Mononuclear cell (primary cell): ENCODE measurements at places on chromosomes 1 and 21. TPM values are rescaled to one million over a fixed set of nuclear protein-coding genes. Genes with fewer than 3 reads are reported as not detected.

WNT3A gene
- not detected for total RNA-seq

LRRIQ3 gene
- 0.21 TPM for total RNA-seq

AK5 gene
- 16.3 TPM for total RNA-seq

PRKACB gene
- 57.8 TPM for total RNA-seq

CENPS gene
- 1.8 TPM for total RNA-seq

TRABD2B gene
- total RNA-seq: not detected

FAM163A gene
- total RNA-seq: 0.21 TPM

C1orf146 gene
- not detected for total RNA-seq

UTS2 gene
- total RNA-seq: 1.4 TPM

SPTA1 gene
- not detected for total RNA-seq

NCAM2 gene
- 0.10 TPM for total RNA-seq

F5 gene
- 13.9 TPM for total RNA-seq

C1orf159 gene
- total RNA-seq: 9.6 TPM

PTGS2 gene
- total RNA-seq: 446 TPM

AKR1A1 gene
- total RNA-seq: 37.3 TPM

SH3D21 gene
- 1.5 TPM for total RNA-seq

CLEC20A gene
- total RNA-seq: 0.21 TPM
